ENCODE measurements at places on chromosomes 5 and 9. TPM values are rescaled to one million over a fixed set of nuclear protein-coding genes. Genes with fewer than 3 reads are reported as not detected.

SEMA6A gene
- 34.2 TPM for total RNA-seq

RAB3C gene
- 0.45 TPM for total RNA-seq

PCDHGC4 gene
- total RNA-seq, result 7.4 TPM

C9orf153 gene
- total RNA-seq, result not detected

CAPSL gene
- not detected for total RNA-seq

C9 gene
- total RNA-seq, result 0.07 TPM

GRIA1 gene
- total RNA-seq, result 4.2 TPM

GRCh38 chr5:169001394-169001793, 299.5 kb downstream of the SLIT3 start:
- DNase-seq, result no peak

DNA sequence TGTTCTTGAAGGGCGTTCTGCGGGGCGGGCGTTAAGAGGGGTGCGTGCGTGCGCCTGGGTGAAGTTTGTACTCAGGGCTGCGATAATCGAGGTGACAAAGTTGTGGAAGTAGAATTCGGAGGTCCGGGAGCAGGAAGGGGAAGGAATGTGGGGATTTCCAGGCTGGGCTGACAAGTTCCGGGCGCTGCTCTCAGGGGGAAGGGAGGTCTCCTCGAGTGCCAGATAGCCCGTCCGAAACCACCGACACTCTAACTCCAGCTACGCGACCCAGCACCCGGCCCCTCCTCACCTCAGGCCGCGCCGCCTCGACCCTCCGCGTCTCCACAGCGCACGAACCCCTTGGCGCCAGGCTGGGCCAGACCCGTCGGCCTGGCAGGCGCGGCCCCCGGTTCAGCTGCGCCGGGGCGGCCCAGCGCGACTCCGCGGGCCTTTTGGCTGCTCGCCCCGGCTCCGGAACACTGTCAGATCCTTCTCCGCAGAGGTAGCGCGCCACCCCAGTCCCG, at the start of gene IL6ST:
Gene IL6ST (minus strand): TSS at position 469 of the 503 bp plus-strand sequence. CDS start 18,685 bp downstream, outside the sequence.
- DNase-seq, result peak; percentile 70

- no peak for DNase-seq
Observed at GRCh38 chr5:179333796-179334761, 11.2 kb downstream of the ADAMTS2 start.

DNA sequence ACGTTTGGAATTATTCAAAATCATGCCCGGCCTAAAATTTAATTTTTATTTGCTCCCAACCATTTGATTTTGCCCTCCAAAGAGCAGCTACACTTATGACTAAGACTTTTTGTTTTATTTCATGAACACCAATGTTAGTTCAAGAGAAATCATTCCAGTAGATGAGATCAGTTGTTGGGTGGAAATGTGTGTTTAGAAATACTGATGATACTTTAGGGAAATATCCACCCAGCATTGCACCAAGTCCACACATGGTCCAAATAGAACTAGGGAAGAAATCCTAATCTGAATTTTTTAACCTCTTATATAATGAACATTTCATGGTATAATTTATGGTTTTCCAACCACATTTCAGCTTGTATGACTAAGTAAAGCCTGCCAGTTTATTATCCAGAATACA, 28.3 kb upstream of the GOLPH3 start:
- DNase-seq, result peak; percentile 41

DNA sequence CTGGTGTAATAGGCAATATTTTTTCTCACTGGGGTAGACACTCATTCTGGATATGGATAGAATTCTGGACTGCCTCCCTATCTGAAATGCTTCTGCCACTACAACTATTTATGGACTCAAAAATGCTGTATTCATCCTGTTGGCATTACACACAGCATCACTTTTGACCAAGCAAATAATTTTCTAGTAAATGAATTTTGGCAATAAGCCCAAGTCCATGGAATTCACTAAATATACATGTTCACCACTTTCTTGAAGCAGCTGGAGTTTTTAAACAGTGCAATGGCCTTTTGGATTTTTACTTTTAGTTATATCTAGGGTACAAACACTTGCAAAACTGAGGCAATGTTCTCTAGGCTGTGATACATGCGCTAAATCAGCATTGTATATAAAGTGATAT, 724.9 kb upstream of the EDIL3 start:
- DNase-seq, result peak; percentile 20

DNA sequence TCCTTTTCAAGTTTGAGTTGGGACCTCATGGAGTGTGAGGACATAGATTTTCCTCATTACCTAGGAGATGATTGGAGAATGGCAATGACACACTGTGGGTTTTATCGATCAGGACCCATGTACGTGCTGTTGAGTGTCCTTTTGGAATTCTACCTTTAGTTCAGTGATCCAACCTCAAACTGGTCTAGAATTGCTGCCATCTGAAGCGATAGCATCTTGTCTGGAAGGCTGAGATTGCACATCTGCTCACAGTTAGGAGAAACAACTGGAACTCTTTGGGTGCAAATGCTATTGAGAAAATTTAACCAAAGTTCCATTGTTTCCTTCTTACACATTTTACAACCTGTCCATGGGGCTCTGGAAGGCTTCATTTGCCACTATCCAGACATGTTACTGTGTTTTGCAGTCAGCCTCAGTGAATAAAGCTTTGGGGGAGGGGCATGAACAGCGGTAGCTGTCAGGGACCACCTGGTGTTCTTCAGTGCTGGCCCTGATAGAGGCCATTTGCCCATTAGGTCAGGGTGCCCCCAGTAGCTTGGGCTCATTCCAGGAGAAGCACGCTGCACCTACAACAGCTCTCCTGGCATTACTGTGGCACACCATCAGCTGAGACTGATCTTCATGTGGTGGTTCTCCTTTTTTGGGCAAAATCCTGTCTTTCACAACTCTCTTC, 123.1 kb downstream of the PDE8B start:
- DNase-seq, result no peak

DNA sequence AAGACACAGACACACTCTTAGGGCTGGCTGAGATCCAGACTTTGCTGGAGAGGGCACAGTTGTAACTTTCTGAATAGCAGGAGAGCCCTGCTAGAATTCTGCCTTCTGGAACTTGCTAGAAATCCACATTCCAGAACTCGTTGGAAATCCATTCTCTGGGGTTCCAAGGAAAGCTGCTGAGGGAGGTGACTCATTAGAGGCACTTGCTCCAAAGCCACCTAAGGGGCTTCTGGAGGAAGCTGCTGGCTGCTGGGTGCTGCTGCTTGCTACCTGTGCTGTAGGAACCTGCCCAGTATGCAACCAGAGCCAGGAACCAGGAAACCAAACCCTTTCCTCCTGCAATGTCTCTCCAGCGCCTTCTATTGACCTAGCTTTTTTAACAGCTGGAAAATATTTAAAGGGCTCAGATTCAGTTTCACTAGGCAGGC, 4.1 kb upstream of the TLE4 start:
- DNase-seq, result no peak

DNA sequence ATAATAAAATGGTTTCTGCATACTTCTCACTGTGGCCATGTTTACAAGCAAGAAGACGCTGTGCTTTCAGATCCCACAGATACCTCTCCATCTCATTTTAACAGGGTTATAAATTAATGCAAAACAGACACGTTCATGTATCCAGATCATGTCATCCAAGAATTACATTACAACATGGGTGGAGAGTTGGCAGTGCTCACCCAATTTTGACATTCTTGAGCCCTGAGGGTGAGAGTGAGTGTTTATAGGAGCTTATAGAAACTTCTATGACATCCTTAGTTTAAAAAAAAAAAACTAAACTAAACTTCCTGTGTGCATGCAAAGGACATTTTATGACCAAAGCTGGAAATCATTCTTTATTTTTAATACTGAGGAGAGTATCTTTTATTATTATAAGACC, 9.1 kb downstream of the PRKACG start:
- DNase-seq, result no peak

- DNase-seq, result no peak
Observed at GRCh38 chr5:155733935-155734334, 593.0 kb upstream of the SGCD start.

DNA sequence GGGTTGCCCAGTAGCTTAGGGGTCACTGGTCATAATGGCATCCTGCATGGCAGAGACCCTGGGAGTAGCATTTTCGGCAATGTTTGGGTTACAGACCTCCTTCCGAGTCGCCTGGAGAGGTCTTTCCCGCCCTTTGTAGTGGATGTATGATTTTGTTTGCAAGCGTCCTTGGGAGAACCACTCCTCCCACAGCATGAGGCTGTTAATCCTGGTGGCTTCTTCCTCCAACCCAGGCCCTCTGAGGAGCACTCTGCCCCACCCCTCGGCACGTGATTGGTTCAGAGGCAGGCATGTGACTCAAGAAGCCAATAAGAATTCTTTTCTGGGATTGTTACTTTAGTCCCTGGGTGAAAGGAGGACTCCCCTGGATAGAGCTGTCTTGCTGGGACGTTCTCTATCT, 30.2 kb upstream of the GRHPR start:
- no peak for DNase-seq

- peak; percentile 90 for DNase-seq
Observed at GRCh38 chr9:35907711-35908503, 1.4 kb upstream of the SPAAR start.

GRCh38 chr9:126672634-126673284, 59.0 kb downstream of the LMX1B start:
- DNase-seq, result no peak

- peak; percentile 83 for DNase-seq
Observed at GRCh38 chr9:116275418-116276195, 122.0 kb downstream of the PAPPA start.

DNA sequence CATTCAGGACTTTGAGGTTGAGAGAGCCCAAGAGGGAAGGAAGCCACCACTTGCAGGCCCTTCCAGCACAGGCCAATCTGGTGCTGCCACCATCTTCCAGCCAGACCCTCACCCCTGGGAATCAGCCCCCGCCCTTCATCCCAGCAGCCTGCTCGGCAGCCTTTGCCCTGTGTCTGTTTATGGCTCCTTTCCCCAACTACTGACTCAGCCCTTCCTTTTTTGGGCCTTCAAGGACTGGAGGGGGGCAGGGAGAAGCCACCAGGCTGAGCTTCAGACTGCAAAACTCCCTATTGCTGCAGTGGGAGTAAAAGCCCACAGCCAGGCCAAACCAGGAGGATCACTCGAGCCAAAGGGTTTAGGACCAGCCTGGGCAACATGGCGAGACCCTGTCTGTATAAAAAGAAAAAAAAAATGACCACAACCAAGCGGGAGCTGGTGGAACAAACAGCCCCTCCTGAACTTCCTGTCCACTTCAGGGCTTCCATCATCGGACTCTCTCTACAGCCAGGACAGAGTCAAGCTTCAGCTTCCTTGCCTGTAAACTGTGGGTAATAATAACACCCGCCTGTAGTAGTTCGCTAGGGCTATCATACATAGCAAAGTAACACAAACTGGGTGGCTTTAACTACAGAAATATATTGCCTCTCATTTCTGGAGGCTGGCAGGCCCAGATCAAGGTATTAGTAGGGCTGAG, 85.9 kb upstream of the IL17B start:
- DNase-seq, result peak; percentile 61

DNA sequence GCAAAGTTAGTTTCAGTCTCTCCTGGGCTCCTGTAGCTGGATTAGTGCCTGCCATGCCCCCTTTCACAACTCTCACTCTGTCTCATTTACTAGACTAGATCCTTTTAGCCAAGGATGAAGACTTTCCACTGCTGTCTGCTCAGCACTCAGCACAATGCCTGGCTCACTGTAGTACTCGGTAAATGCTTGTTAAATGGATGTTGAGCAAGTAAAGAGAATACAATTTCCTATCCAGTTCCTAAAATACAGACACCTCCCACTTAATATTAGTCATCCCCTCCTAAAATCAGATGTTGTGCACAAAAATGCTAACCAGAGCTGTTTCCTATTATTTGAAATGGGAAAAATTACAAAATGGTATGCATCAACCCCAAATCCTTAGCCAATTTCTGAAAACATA, 195.8 kb downstream of the SREK1 start:
- no peak for DNase-seq

DNA sequence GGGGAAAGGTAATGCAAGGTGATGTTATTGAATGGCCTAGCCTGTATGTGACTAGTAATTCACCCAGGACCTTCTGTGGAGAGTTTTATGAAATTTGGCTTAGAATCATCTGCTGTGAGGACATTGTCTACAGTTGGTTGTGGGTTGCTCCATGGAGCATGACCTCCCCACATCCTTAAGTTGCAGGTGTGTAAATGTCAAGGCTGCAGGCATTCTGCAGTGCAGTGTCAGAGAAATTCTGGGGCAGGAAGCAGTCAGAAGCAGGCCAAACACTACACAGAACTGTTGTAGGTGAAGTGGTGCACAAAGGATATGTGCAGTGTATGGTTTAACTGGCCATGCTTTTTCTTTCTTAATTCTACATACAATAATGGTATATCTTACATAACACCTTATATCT, 588.3 kb downstream of the EBF1 start:
- no peak for DNase-seq

DNA sequence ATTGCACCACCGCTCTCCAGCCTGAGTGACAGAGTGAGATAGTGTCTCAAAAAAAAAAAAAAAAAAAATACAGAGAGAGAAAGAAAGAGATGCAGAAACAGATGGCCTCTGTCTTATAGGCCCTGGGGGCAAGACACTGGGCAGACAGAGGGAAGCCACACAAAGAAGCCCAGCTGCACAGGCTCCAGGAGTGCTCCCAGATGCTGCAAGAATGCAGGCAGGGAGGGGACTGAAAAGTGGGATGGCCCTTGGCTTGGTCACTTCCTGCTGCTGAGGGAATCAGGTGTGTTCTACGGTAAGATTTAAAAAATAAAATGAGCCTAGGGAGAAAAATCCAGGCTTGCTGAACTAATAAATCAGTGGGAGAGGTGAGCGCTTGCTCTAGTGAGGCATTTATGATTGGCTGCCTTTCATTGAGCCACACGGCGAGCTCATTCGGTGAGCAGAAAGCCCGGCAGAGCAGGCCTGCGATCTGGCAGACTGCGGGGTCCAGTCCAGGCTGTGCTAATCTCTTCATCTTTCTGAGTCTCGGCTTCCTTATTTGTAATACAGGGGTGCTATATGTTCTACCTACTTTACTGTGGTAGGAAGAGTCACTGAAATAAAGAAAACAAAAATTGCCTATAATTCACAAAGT, 80.6 kb downstream of the RAD23B start:
- no peak for DNase-seq

DNA sequence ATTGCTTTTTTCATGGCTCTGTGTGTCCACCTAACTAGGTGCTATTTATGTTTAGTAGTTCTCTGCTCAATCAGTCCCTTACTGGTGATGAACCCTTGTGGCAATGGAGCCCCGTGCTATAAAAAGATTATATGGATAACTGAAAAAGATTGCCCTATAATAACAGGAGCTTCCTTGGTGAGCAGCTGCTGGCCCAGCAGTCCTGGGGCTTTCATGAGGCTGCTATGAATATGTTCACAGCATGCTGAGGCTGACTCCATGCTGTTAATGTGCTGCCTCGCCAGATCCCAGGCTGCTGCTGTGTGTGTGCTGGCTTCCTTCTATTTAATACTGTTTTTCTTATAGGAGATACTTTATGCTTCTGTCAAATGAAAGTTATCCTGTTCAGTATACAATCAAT, 357.5 kb downstream of the TAF11L14 start:
- no peak for DNase-seq

- no peak for DNase-seq
Observed at GRCh38 chr5:179266291-179267070, 78.8 kb downstream of the ADAMTS2 start.

GRCh38 chr9:120937127-120937526, 10.5 kb upstream of the TRAF1 start:
- no peak for DNase-seq

Data from astrocyte (in vitro differentiated cells and primary cell).